ENCODE measurements at places on chromosomes 7 and 10.

- DNase-seq: no peak
- H3K27me3 ChIP-seq: no peaks in the 10 kb centered on the region
- H3K27ac ChIP-seq: no peak overlapping the region
- no peaks in the 10 kb centered on the region for H3K36me3 ChIP-seq
- no peak overlapping the region for H3K4me3 ChIP-seq
Measured at GRCh38 chr10:21649454-21649872, 115.4 kb downstream of the MLLT10 start.

GRCh38 chr10:131519723-131520605 lies 208.4 kb upstream of the TCERG1L start:
- H3K4me1 ChIP-seq: no peaks in the 10 kb centered on the region
- no peak overlapping the region for H3K4me3 ChIP-seq
- no peaks in the 10 kb centered on the region for H3K36me3 ChIP-seq
- H3K27me3 ChIP-seq: no peaks in the 10 kb centered on the region

GRCh38 chr7:69935107-69935506 lies 336.8 kb downstream of the AUTS2 start:
- H3K4me3 ChIP-seq: no peak overlapping the region
- H3K4me1 ChIP-seq: no peaks in the 10 kb centered on the region
- no peak overlapping the region for H3K27ac ChIP-seq
- no peaks in the 10 kb centered on the region for H3K36me3 ChIP-seq
- no peaks in the 10 kb centered on the region for H3K27me3 ChIP-seq

GRCh38 chr7:6228361-6229229 lies 43.8 kb downstream of the CYTH3 start:
- no peaks in the 10 kb centered on the region for H3K36me3 ChIP-seq
- no peaks in the 10 kb centered on the region for H3K27me3 ChIP-seq
- H3K4me1 ChIP-seq: no peaks in the 10 kb centered on the region

DNA sequence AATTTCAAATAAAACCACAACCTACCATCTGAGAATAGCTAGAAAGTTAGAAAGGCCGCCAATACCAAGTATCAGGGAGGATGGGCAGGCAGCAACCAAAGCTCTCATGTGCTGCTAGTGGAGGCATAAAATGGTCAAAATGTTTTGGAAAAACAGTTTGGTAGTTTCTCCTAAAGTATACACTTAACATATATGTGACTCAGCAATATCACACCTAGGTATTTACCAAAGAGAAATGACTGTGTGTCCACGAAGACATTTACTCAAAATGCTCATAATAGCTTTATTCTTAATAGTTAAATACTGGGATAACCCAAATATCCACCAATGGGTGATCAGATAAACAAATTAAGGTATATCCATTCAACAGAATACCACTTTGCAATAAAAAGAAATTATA lies 14.3 kb downstream of the RHEB start:
- no peak overlapping the region for H3K4me3 ChIP-seq
- no peak overlapping the region for H3K27ac ChIP-seq
- H3K4me1 ChIP-seq: peaks cover 3% of the 10 kb centered on the region

GRCh38 chr10:90096196-90096595 lies 394.8 kb downstream of the KIF20B start:
- H3K4me3 ChIP-seq: no peak overlapping the region
- DNase-seq: no peak
- H3K4me1 ChIP-seq: no peaks in the 10 kb centered on the region
- no peaks in the 10 kb centered on the region for H3K27me3 ChIP-seq
- H3K36me3 ChIP-seq: no peaks in the 10 kb centered on the region

DNA sequence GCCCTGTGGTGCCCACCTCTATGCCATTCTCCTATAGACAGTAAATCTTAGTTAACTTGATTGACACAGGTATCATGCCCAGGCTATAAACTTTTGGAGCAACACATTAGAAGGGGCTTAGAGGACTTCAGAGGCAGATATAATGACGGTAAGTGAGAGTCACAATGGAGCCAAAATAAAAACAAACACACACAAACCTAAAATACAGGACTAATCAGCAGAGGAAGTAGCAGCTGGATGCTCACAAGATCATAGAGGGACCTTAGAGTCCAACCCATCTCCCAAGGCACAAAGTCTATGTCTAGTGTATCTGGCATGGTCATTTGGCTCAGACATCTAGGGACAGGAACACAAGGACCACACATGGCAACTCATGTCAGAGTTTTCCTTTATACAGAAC lies 12.3 kb downstream of the SLC13A4 start:
- no peak for DNase-seq
- H3K4me3 ChIP-seq: no peak overlapping the region

DNA sequence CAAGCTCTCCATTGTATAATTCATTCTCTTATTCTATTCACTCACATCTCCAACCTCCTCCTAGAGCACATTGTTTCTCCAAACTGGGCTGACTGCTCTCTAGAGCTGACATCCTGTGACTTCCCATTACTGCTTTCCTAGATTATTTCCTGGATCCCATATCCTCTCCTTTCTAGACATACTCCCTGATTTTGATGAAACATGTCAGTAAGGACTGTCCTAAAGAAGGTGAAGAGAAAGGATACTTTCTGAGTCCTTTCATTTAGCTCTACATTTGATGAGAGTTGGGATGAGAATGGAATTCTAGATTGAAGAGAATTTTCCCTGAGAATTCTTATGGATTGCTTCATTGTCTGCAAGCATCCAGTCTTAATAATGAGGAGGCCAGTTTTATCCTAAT lies 78.8 kb downstream of the CNNM2 start:
- no peak overlapping the region for H3K4me3 ChIP-seq
- H3K4me1 ChIP-seq: no peaks in the 10 kb centered on the region
- no peak for DNase-seq
- H3K27ac ChIP-seq: no peak overlapping the region
- no peaks in the 10 kb centered on the region for H3K36me3 ChIP-seq
- H3K27me3 ChIP-seq: no peaks in the 10 kb centered on the region

DNA sequence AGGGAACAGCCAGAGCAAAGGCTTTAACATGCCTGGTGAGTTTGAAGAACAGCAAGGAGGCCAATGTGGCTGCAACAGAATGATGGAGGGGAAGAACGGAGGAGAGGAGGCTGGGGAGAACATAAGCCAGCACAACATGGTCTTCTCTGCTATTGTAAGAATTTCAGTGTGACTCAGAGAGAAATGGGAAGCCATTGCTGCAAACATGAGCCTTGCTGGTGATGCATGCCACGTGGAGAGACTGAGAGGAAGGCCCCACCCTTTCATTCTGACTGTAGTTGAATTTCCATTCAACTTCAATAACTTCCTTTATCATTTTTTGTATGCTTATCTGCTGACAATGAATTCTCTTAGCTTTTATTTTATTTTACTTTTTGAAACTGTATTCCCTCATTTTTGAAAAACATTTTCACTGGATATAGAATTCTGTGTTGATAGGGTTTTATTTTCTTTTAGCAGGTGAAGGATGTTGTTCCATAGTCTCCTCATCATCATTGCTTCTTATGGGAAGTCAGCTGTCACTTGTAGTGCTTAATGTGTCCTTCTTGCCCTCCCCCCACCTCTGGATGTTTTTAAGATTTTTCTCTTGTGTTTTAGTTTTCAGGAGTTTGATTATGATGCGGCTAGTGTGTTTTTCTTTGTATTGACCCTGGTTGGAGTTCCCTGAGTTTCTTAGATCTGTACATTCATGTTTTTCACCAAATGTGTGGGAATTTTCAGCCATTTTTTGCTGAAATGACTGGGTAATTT lies 46.4 kb upstream of the LEP start:
- H3K27ac ChIP-seq: no peak overlapping the region
- H3K4me3 ChIP-seq: no peak overlapping the region
- no peaks in the 10 kb centered on the region for H3K36me3 ChIP-seq
- H3K4me1 ChIP-seq: no peaks in the 10 kb centered on the region
- no peak for DNase-seq

DNA sequence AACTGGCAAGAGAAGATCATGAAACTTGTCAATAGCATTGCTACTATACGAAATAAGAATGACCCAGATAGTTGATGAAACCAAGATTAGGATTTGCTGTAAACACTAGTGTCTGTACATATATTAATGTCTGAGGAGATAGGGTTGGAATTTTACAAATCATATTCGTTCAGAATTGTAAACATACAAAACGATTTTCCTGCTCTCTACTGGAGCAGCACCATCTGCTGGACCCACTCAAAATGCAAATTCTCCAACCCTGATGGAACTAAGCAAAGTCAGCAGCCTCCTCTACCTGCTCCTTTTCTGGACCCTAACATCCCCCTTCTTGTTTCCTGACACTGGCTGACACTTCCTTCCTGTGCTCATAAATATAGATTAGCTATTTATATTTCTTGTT lies 29.4 kb upstream of the SGMS1 start:
- H3K27me3 ChIP-seq: no peaks in the 10 kb centered on the region
- no peak overlapping the region for H3K27ac ChIP-seq
- DNase-seq: peak; percentile 15

DNA sequence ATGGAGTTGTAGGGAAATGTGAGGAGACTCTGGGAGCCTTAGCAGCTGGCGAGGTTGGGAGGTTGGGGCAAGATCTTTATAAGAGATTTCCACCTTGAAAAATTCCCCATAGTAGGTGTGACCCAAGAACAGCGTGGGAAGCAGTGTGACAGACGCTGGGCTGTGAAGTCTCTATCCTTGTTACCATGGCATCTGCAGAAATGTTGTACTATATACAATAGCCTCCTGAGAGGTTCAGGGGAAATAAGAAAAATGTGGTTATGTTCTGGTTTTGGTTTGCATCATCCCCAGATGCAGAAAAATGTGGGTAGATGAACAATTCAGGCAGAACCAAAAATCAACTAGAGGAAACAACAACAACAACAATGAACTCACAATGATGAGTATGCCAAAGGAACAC lies 498.6 kb downstream of the SH2D4B start:
- H3K27me3 ChIP-seq: no peaks in the 10 kb centered on the region
- H3K4me1 ChIP-seq: no peaks in the 10 kb centered on the region
- no peaks in the 10 kb centered on the region for H3K36me3 ChIP-seq
- no peak for DNase-seq
- no peak overlapping the region for H3K4me3 ChIP-seq

DNA sequence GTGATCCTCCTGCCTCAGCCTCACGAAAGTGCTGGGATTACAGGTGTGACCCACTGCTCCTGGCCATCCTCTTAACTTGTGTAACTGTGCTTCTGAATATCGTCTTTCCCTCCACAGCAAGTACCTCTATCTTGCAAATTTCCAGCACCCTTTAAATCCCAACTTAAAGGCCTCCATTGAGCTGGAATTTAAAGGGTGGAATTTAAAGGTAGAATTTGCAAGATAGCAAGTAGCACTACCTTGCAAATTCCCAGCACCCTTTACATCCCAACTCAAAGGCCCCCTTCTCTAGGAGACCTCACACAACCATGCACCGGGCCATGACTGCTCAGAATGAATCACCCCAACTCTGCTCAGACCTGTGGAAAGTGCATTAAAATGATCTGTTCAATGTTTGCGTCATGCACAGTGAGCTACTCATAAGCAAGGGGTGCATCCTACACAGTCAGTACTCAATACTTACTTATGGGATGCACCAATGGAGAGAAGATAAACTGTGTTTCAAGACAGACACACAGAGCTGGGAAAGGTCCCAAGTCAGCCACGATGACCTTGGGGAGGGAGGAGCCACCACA lies 17.8 kb upstream of the SDK1 start:
- no peak for DNase-seq
- no peaks in the 10 kb centered on the region for H3K4me1 ChIP-seq
- no peak overlapping the region for H3K27ac ChIP-seq
- no peaks in the 10 kb centered on the region for H3K36me3 ChIP-seq
- no peak overlapping the region for H3K4me3 ChIP-seq
- H3K27me3 ChIP-seq: no peaks in the 10 kb centered on the region

DNA sequence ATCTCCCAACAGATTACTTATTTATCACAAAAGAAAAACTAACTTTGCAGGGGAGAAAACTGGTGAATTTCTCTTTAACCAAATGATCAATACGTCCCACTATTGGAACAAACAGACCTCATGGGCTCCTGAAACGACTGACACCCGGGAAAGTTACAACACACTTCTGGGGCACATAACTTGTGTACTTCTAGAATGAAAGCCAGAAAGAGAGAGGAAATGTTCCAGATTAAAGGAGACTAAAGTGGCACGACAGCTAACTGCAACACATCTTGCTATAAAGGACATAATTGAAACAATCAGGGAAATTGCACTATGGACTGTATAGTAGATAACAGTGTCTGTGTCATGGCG lies 14.7 kb upstream of the TPST1 start:
- H3K4me1 ChIP-seq: no peaks in the 10 kb centered on the region
- no peak for DNase-seq
- no peak overlapping the region for H3K4me3 ChIP-seq
- no peaks in the 10 kb centered on the region for H3K27me3 ChIP-seq
- no peaks in the 10 kb centered on the region for H3K36me3 ChIP-seq
- no peak overlapping the region for H3K27ac ChIP-seq

- no peaks in the 10 kb centered on the region for H3K4me1 ChIP-seq
- DNase-seq: no peak
- H3K4me3 ChIP-seq: no peak overlapping the region
- H3K27me3 ChIP-seq: no peaks in the 10 kb centered on the region
- no peak overlapping the region for H3K27ac ChIP-seq
Measured at GRCh38 chr10:71042216-71042615, 153.9 kb upstream of the PCBD1 start.

DNA sequence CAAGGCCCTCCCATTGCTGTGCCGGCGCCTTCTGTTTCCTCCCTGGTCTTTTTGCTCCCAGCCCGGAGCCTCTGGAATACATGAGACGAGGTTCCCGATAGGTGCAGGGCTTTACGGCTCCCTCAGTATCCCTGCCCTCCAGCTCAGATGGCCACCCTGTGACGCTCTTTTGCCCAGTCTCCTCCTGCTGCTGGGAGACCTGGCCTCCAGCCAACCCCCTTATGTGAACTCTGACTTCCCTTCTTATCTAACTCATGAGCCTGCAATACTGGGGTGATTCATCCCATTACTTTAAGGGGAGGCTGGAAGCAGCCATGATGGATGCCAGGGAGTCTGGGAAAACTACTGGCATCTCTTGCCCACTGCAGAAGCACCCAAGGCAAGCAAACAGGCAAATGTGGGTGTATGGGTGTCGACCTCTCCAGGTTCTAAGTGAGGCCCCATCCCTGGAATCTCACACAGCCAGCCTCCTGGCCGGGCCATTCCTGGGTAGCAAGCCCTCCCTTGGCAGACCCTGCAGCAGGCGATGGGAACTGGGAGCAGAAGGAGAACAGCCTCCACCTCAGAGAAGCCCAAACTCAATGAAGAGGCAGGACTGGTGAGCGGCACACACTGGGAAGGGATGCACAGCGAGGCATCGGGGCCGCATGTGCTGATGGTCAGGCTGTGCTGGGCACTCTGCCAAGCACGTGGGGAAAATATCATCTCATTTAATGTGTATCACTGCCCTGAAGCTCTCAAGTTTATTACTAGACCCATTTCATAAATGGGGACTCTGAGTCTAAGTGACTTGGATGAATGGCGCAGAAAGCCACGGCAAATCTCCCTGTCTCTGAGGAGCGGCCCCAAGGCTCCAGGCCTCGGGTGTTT lies 97.5 kb downstream of the FAM53B start:
- peaks cover 5% of the 10 kb centered on the region for H3K4me1 ChIP-seq
- peak overlapping the region; percentile 5 for H3K27ac ChIP-seq
- H3K36me3 ChIP-seq: no peaks in the 10 kb centered on the region
- H3K27me3 ChIP-seq: no peaks in the 10 kb centered on the region

Data from prostate gland (tissue), 2 donors.